ENCODE measurements at places on chromosomes 11 and 22. TPM values are rescaled to one million over a fixed set of nuclear protein-coding genes. Genes with fewer than 3 reads are reported as not detected.

DNA sequence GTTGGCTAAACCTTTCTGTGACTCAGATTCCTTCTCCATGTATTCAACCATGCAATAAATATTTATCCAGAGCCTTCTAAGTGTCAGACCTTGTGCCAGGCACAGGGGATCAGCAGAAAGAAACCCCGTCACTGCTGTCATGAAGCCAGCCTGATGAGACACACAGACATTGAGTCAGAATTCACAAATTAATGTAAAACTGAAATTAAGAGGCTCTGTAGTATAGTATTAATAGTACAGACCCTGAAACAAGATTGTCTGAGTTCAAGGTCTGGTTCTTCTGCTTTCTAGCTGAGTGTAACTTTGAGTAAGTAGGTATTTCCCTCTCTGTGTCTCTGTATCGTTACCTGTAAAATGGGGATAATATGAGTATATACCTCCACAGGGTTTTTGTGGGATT, 46.9 kb downstream of the ME3 start:
- no peak for DNase-seq

GRCh38 chr11:131350872-131351271, 19.5 kb upstream of the NTM start:
- DNase-seq, result no peak

DNA sequence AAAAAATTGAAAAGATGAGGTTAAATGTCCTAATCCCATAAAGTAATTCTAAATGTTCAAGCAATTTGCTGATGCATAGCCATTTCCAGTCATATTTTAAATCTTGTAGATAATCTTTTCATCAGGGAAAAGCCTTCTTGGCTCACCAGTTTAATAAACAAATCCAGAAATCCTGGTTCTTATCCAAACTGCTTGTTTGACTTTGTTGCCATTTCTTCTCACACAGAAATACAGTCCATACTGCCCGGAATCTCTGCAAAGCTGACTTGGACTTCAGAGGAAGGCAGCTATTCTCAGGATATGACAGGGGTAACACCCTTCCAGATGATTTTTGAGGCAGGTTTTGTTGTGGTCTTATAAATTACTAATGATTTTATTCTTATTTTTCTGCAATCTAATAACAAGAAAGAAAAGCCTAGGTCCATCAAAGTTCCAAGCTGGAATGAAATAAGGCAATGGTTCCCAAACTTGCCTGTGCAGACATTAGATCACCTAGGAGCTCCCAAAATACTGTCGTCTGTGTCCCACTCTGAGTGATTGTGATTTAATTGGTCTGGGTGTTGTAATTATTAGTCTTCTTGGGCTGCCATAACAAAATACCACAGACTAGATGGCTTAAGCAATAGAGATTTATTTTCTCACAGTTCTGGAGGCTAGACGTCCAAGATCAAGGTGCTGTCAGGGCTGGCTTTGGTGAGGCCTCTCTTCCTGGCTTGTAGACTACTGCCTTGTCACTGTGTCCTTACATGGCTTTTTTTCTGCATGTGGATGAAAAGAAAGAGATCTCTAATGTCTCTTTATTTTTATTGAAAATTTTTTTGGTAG, 55.1 kb upstream of the RCE1 start:
- DNase-seq, result no peak

DNA sequence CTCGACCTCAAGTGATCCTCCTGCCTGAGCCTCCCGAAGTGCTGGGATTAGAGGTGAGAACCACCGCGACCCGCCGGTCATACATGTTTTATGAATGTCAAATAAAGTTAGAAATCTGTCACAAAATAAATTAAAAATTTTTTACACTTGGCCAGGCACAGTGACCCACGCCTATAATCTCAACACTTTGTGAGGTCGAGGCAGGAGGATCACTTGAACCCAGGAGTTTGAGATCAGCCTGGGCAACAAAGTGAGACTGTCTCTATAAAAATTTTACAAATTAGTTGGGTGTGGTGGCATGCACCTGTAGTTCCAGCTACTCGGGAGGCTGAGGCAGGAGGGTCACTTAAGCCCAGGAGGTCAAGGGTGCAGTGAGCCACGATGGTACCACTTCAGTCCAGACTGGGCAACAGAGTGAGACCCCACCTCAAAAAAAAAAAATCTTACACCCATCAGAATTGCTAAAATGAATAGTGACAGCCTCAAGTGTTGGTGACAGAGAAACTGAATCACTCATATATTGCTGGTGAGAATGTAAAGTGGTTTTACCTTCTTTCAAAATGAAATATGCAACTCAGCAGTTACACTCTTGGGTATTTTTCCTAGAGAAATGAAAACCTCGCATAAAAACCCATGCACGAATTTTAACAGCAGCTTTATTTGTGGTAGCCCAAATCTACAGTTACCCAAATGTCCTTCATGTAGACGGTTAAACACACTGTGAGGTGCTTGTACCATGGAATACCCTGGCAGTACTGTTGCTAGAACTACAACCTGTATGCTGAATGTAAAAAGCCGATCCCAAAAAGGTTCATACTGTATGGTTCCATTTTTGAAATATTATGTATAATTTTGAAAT, 55.4 kb downstream of the MED15 start:
- DNase-seq, result no peak

GRCh38 chr11:303363-303762, 4.0 kb upstream of the IFITM5 start:
- no peak for DNase-seq

RFPL3 gene
- total RNA-seq, result not detected

GRCh38 chr22:41970601-41971000, 1.4 kb downstream of the SEPTIN3 start:
- DNase-seq, result no peak

DNA sequence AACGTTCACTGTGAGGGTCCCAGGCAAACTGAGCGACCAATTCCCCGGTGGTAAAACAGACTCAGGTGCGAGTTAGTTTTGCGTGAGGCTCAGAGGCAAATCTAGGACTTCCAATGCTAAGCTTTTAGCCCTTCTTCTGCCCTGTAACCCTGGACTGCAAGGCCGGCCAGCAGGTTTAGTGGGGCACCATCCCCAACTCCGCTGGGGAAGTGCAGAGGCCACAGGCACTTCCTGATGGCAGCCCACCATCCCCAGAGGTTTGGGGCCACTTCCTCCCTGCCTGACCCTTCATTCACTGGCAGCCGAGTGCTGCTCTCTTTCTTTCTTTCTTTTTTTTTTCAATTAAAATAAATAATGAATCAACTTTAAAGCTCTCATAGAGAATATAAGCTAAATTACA, 124.6 kb upstream of the B3GAT1 start:
- DNase-seq, result no peak

GPR83 gene
- total RNA-seq, result 0.05 TPM

GRCh38 chr11:76980196-76980595, 54.0 kb upstream of the B3GNT6 start:
- DNase-seq, result no peak

GRCh38 chr11:44849922-44850321, 100.8 kb downstream of the TP53I11 start:
- DNase-seq, result no peak

DNA sequence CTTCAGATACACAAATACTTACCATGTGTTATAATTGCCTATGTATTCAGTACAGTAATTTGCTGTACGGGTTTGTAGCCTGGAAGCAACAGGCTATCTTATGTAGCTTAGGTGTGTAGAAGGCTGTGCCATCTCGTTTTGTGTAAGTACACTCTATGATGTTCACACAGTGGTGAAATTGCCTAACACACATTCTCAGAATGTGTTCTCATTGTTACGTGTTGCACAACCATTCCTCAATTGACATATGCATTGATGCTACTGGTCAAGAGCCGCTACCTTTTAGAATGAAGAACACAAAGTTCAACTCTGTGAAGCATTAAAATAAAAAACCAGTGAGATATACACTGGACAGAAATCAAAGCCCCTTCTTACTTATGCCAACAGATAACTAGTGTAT, 26.7 kb downstream of the SVIP start:
- no peak for DNase-seq

- DNase-seq, result no peak
Measured at GRCh38 chr22:27561286-27561904, 240.2 kb downstream of the MN1 start.

- peak; percentile 89 for DNase-seq
Measured at GRCh38 chr11:67370351-67371076, 2.9 kb downstream of the CLCF1 start.

CABP4 gene
- total RNA-seq, result 1.7 TPM

SOX6 gene
- total RNA-seq, result 1.1 TPM

MS4A3 gene
- not detected for total RNA-seq

- DNase-seq, result no peak
Measured at GRCh38 chr22:41848468-41848867, 15.6 kb downstream of the SREBF2 start.

- peak; percentile 98 for DNase-seq
Measured at GRCh38 chr11:57761301-57762234, at the start of gene CTNND1. Gene CTNND1, plus strand, starts transcription at chr11:57761802. Its CDS starts 29,677 bp downstream, at chr11:57791479.

INPP5J gene
- 0.57 TPM for total RNA-seq
